ENCODE measurements at places on chromosomes 5 and 9.

DNA sequence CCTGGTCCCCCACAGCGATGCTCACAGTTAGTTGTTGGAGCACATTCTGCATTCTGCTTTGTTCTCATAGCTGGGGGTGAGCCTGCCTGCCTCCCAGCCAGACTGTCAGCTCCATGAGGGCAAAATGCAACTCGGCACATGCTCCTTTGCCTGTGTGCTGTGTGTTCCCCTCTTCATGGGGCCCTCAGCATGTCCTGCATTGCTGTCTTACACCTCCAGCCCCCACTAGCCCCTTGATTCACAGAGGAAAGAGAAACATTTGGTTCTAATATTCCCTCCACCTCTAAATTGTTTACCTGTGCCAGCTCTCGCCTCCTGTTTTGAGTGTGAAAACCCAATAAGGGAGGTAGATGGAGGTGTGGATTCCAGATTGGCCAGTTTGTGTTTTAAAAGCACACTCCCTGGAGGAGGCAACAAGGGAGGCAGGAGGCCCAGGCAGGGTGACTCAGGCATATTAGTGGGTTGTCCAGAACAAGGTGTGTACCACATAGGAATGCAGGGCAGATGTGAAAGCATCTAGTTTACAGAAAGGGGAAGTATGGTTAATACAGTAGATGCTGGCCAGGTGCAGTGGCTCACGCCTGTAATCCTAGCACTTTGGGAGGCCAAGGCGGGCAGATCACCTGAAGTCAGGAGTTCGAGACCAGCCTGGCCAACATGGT lies 224.6 kb downstream of the AGTPBP1 start:
- no peak for DNase-seq

DNA sequence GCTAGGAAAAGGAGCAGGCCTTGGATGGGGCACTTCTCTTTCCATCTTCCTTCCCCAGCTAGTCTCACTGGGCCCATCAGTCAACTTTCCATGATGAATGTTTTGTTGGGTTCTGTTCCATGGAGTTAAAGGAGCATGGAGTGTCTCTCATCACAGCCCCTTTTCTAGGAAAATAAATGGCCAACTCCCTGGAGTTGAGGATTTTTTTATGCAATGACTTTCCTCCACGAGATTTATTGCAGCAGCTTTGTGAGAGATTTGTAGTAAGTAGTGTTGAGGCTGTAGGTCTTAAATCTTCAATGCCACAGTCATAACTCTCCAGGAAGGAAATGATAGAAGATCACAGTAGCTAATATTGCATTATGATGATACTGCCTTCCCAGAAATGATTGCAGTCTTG lies 45.6 kb upstream of the SLC44A1 start:
- DNase-seq: no peak

GRCh38 chr5:136909906-136910305 lies 544.6 kb upstream of the TRPC7 start:
- no peak for DNase-seq

DNA sequence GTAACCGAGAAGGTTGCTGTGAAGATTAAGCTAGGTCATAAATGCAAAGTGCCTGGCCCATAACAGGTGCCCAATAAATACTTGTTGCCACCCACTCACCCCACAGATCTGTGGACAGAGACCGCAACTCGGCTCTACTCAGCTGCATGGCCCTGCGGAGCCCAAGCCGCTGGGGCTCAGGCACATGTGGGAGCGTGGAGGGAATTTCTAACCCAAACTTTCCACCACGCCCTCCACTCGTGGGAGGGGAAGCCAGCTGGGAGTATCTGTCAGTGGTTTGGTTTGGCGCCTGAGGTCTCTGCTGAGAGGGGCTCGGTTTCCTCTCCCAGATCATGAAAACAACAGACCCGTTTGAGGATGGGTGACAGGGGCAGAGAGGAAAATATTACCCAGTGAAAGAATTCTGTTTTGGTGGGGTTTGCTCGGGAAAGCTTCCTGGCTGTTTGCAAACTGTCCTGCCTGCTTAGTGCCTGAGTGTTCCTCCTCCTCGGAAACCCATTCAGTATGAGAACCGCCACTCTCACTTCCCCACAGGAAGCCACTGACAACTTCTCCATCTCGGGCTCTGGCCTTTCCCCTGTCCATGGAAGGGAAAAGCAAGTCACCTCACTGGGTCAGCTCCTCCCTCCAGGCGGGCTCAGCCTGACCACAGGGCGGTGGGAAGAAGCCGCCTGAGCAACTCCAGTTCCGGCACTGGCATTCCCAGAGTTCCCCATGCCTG lies 60.1 kb downstream of the RGS3 start:
- peak; percentile 45 for DNase-seq

GRCh38 chr9:129908906-129909305 lies 73.6 kb downstream of the USP20 start:
- DNase-seq: no peak

- no peak for DNase-seq
Observed at GRCh38 chr5:56319526-56320181, 86.5 kb upstream of the ANKRD55 start.

DNA sequence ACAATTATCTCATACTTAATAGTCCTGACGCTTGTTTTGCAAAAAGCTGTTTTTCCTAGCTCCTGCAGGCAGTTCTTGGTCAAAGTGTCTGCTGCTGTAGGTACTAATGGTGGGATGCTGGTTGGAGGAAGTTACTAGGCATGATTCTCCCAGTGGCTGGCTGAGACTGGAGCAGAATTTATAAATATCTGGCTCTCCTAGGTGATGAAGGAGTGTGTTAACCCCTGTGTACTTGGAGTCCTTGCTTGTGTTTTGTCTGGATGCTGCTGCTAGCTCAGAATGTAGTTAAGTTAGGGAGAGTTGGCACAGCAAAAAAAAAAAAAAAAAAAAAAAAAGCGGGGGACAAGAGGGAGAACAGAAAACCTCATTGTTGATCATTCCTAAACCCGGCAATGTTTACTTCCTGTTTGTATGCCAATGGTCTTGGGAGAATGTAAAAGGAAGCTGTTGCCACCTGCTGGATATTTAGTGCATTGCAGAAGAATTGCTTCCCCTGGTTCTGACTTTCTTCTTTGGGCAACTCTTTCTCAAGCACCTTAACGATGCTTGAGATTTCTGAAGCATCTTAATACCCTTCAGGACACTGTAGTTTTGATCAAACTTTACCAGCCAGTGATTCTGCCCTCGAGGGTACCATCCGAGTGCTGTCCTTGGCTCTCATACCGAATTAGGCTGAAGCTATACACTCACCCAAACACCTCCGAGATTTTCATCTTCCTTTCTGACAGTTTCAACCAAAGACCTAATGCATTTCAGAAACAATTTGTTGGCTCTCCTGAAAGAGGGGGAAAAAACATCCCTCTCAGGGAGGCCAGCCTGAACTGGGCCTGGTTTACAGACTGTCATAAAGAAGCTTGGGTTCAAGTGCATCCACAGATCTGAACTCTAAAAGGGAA lies 71.7 kb upstream of the WWC1 start:
- peak; percentile 63 for DNase-seq

- DNase-seq: no peak
Observed at GRCh38 chr9:134716067-134716466, 74.5 kb downstream of the COL5A1 start.

GRCh38 chr5:134500699-134501430 lies 24.6 kb upstream of the JADE2 start:
- DNase-seq: no peak

DNA sequence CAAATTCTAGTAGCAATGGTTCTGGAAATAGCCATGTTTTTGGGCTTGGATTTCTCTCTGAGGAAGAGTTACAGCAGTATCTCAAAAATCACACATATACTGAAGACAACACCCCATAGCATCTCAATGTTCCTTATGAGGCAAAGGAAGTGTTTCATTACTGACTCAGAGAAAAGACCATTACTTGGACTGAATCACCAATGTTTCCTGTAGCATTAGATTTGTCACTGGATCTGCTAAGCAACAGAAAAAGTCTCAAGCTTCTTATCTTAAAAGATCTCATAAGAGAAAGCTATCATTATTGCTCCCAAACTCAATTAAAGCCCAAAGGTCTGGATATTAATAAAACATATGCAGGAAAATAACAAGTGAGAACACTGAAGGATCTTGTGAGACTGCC lies 272.4 kb downstream of the ADAMTS6 start:
- DNase-seq: no peak

DNA sequence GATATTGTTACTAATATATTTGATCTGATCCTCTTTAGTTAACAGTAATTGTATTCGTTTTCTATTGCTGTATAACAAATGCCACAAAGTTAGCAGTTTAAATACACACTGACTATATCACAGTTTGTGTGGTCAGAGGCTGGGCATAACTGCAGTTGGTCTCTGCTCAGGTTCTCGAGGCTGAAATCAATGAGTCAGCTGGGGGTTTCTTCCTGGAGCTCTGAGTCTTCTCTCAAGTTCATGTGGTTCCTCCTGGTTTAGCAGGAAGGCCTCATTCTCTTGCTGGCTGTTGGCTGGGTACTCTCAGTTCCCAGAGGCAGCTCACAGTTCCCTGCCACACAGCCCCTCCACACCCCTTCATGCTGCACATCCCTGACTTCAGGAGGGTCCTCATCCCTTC lies 20.7 kb downstream of the COL23A1 start:
- no peak for DNase-seq

- DNase-seq: no peak
Observed at GRCh38 chr5:107538805-107539445, 131.8 kb downstream of the EFNA5 start.

- DNase-seq: no peak
Observed at GRCh38 chr5:97943036-97943435, 760.0 kb upstream of the RIOK2 start.

- DNase-seq: no peak
Observed at GRCh38 chr5:59711310-59711709, 182.2 kb downstream of the PDE4D start.

DNA sequence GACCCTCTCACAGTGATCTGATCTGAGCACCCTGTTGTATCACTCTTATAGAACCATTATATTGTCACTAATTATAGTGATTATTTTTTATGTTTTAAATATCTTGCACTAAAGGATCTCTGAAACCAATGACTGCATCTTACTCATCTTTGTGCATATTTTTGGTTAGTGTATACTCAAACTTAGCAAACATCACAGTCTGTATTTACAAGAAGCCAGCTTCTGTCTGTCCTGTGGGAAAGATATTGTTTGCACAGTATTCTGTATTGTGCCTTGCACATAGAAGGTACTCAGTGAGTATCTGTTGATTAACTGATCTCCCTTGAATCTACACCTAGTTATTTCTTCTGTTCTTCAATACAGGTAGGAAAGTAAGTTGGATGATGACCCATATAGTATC lies 131.5 kb downstream of the PAM start:
- DNase-seq: no peak

GRCh38 chr5:42506662-42507061 lies 83.4 kb downstream of the GHR start:
- DNase-seq: no peak

- DNase-seq: no peak
Observed at GRCh38 chr5:164289526-164289925, 784.1 kb downstream of the MAT2B start.

DNA sequence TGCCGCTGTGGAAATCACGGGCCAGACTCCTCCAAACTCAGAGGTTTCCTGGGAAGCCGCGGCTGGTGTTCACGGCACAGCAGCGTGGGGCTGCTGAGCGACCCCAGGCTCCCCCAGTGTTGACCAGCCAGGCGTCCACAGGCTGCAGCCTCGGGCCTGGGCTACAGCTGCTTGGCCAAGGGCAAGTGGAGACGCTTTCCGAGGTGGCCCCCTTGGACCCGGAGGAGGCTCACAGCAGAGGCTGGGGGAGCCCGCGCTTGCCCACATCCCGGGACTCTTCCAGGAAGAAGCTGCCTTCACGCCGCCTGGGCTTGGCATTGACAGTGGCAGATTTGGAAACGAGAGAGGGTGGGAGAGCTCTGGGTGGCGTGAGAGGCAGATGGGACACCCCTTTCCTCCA lies 53.1 kb upstream of the FCN2 start:
- no peak for DNase-seq

DNA sequence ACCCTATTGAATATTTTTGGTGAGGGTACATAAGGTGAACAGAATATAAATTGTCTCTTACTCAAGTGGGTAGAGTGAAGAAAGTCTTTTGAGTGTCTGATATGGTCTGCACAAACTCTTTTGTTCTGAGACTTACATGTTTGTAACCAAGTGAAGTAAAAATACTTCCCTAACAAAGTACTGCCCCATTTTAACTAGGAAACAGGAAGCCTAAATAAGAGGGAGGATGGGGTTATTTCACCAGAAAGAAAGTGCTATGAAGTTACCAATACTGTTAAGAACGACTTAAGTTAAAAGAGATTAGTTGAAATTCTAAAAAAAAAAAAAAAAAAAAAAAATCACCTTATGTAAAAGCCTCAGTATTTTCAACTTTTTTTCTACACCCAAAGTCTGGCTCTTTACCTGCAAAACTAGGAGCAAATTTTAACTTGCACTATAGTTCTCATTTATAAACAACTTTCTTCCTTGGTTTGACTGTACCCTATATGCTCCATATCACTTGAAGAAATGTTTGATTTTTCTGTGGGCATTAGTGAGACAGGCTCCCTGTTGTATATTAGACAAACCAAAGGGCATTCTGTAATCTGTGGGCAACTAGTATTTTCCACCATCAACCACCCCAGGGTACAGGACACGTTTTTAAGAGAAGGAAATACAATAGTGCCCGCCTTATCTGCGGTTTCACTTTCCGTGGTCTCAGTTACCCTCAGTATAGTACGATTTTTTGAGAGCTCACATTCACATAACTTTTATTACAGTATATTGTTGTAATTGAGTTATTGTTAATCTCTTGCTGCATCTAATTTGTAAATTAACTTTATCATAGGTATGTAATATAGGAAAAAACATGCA lies 127.7 kb downstream of the NR3C1 start:
- no peak for DNase-seq

DNA sequence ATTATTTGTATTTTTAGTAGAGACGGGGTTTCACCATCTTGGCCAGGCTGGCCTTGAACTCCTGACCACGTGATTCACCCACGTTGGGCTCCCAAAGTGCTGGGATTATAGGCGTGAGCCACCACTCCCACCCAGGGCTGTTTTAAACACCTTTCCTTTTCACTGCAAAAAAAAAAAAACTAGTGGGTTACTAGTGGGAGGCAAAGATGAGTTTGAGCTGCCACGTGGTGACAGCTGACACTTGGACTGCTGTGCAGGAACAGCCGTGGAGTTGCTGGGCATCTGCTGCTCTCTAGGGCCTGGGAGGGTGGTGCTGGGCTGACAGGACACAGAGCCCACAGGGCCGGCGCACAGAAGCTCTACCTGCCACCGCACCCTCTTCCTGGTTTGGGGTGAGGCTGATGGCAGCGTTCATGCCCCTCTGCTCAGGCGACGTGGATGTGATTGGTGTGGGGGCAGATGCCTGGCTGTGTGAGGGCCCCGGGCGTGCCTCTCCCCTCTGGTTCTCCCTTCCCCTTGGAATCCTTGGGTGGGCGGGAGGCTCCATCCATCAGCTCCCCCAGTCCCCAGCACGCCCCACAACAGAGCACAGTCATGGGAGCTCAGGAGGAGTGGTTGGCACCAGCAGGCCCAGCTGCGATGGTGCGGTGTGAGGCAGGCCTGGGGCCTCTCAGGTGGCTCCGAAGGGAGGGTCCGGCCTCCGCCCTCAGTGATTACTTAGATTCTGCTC lies 16.9 kb downstream of the RABL6 start:
- DNase-seq: no peak

- no peak for DNase-seq
Observed at GRCh38 chr5:147733075-147733474, 49.5 kb downstream of the JAKMIP2 start.

Measured in GM19239 (cell line).